Caco-2 (cell line): ENCODE measurements at places on chromosomes 7 and 10. TPM values are rescaled to one million over a fixed set of nuclear protein-coding genes. Genes with fewer than 3 reads are reported as not detected.

AKR1C2 gene
- total RNA-seq = 28.8 and 41.7 TPM in 2 replicates

IDI2 gene
- not detected in 2 replicates for total RNA-seq

HOXA1 gene
- 18.5 and 18.8 TPM in 2 replicates for total RNA-seq

CFAP43 gene
- total RNA-seq = 0.52 and 0.77 TPM in 2 replicates

VPS37D gene
- total RNA-seq = 1.9 and 2.7 TPM in 2 replicates

SPDYE5 gene
- not detected in 2 replicates for total RNA-seq

PRKCQ gene
- total RNA-seq = 1.5 and 2.4 TPM in 2 replicates

CYP2E1 gene
- 0.23 TPM in 1 of 2 replicates, not detected in the other for total RNA-seq

ZDHHC16 gene
- total RNA-seq = 43.5 and 48.3 TPM in 2 replicates

GRCh38 chr10:107214261-107214660, 49.8 kb upstream of the SORCS1 start:
- H3K4me1 ChIP-seq = no peaks in the 10 kb centered on the region
- no peak overlapping the region for H3K4me3 ChIP-seq
- H3K27me3 ChIP-seq = no peaks in the 10 kb centered on the region
- no peaks in the 10 kb centered on the region for H3K36me3 ChIP-seq

DNA sequence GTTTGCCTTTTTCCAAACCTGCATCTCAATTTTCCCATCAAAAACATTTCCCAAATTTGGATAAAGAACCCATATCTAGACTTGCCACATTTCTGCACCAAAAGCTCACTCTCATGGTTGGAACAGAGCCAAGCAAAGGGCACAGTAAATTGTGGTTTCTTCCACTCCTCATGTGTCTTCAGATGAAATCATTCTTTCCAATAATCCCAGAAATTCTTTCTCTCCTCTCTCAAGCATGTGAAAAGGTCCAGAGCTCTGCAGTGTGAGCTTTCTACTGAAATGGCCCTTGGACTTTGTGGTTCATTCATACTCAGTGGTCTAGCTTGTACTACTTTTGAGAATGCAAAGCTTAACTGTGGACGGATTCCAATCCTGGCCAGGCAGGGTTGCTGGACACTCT, 19.8 kb downstream of the PRSS2 start:
- H3K4me3 ChIP-seq = no peak overlapping the region
- H3K27ac ChIP-seq = no peak overlapping the region
- H3K4me1 ChIP-seq = no peaks in the 10 kb centered on the region

DNA sequence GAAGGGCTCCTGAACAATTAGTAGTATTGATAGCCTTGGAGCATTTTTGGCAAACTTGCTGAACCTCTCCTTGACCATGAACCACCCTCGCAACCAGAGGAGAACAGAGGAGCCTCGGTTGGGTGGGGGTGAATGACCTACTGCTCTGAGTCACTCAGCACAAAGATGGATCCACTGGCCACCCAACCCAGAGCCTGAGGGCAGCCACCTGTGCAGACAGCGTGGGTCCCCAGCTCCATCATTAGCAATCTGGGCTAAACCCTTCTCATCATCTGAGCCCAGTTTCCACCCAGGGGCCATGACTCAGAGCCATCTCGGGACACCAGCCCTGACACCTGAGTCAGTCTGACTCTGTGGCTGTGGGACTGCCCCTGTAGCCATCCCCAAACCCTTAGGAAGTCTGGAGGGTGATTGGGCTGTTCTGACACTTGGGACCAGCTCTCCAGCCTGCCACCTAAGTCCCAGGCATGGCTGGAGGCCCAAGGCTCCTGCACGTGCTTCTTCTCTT, 171.8 kb upstream of the GPR26 start:
- no peaks in the 10 kb centered on the region; the same call in none of the 2 replicates for H3K27me3 ChIP-seq
- H3K4me1 ChIP-seq = no peaks in the 10 kb centered on the region
- H3K36me3 ChIP-seq = no peaks in the 10 kb centered on the region
- DNase-seq = no peak
- H3K4me3 ChIP-seq = no peak overlapping the region

DNA sequence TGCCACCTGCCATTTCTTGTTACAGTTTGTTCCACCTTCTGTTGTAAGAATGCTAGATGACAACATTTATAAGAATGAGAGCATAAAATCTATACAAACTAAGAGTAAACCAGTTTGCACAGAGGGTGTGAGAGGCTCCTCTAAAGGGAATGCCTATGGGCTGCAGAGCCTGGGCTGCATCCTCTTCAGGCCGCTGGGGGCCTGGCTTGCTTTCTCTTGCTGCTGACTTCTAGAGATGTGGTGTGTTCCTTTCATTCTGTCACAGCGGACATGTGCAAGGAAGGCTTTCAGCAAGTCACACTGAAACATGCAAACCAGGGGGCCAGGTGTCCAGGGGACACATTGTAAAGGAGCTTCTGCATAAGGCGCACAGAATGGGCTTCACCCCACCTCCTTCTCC, 7.1 kb upstream of the ATP6V1F start:
- H3K4me1 ChIP-seq = no peaks in the 10 kb centered on the region
- no peaks in the 10 kb centered on the region for H3K36me3 ChIP-seq
- H3K4me3 ChIP-seq = no peak overlapping the region
- no peak for DNase-seq
- H3K27ac ChIP-seq = no peak overlapping the region

DNA sequence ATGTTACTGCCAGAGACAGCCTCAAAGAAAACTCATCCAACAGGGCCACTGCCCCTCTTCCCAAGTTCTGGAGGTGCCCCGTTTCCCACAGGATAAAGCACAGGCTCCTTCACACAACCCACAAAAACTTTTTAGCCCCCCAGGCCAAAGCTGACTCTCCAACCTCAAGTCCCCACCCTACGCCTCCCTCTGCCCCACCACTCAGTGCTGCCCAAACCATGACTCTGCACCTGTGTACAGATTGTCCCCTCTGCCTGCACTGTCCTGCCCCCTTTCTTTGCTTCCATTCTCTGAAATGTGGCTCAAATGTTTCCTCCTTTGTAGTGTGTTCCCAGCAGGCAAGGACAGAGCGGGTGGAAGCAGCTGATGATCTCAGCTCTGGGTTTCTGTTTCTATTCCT, 284.0 kb downstream of the GRID1 start:
- no peak for DNase-seq
- no peaks in the 10 kb centered on the region for H3K27me3 ChIP-seq
- H3K4me3 ChIP-seq = no peak overlapping the region

DNA sequence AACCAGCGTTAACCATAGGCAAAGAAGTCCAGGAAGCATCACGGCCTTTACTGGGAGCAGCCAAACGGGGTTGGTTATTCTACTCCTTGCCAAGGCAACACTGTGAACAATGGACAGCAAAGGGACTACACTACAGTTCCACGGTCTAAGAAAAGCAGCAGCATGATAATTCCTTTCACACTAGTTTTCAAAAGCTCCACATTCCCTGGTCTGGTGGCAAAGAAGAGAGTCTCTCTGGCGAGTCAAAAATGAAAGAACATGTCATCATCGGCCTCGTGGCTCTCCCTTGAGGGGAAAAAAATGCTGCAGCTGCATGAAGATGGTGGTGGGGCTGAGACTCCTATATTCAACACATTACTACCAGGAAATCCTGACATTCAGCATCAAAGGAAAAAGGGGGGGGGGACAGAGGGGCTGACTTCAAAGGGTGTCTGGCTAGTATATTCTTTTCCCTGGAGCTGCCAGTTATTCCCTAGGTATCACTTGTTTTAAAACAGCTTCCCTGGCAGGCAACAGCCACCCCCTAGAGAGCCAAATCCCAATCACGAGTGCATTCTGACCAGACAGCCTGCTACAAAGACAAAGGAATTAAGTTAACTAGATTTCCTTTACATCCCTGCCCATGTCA, 49.1 kb downstream of the SLC37A3 start:
- H3K4me1 ChIP-seq = no peaks in the 10 kb centered on the region
- no peak for DNase-seq
- H3K27me3 ChIP-seq = no peaks in the 10 kb centered on the region; the same call in 1 of the 2 replicates
- H3K36me3 ChIP-seq = no peaks in the 10 kb centered on the region
- H3K27ac ChIP-seq = no peak overlapping the region

GRCh38 chr10:84166620-84167288, 6.8 kb upstream of the GPR15LG start:
- DNase-seq = no peak
- H3K36me3 ChIP-seq = no peaks in the 10 kb centered on the region
- no peak overlapping the region for H3K4me3 ChIP-seq
- H3K4me1 ChIP-seq = no peaks in the 10 kb centered on the region
- no peak overlapping the region for H3K27ac ChIP-seq

- peak overlapping the region; percentile 78 for H3K4me3 ChIP-seq
- H3K27ac ChIP-seq = peak overlapping the region; percentile 78
- H3K4me1 ChIP-seq = peaks cover 13% of the 10 kb centered on the region
- no peaks in the 10 kb centered on the region for H3K27me3 ChIP-seq
- H3K36me3 ChIP-seq = no peaks in the 10 kb centered on the region
These were observed 765 bp downstream of the PFKFB3 start for GRCh38 chr10:6203331-6204062.

GRCh38 chr7:159175792-159176191, 31.1 kb upstream of the VIPR2 start:
- no peaks in the 10 kb centered on the region for H3K36me3 ChIP-seq
- H3K4me1 ChIP-seq = no peaks in the 10 kb centered on the region
- DNase-seq = no peak
- no peaks in the 10 kb centered on the region for H3K27me3 ChIP-seq

- H3K4me3 ChIP-seq = no peak overlapping the region
- no peaks in the 10 kb centered on the region for H3K4me1 ChIP-seq
- no peaks in the 10 kb centered on the region; the same call in 1 of the 2 replicates for H3K27me3 ChIP-seq
- peak; percentile 24 for DNase-seq
- no peak overlapping the region for H3K27ac ChIP-seq
- H3K36me3 ChIP-seq = no peaks in the 10 kb centered on the region
These were observed 16.8 kb downstream of the GIMAP5 start for GRCh38 chr7:150753826-150754603.

DNA sequence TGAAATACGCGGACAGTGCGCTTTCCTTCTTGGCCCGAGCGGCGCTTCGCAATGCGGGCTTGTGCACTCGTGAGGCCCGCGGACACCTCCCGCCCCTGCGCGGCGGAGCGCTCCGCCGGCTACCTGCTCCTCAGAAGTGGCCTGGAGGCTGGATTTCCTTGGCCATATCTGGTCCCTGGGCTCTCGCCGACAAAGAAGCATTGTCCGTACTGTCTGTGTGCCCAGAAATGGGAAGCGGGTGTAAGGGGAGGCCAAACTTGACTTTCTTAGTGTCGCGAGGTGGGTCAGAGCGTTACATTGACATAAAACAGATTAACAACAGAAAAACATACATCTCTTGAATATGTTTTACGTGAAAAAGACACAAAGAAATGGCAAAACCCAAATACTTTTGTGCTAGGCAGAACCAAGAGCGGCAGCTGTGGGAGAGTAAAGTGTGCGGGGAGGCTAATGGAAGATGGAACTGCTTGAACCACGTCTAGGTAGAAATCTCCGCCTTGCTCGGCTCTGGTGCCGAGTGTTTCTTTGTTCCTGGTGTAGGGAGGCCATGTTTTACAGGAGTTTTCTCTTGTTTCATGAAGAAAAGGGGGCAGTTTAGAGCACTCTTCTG, 1.4 kb downstream of the LANCL2 start:
- H3K27ac ChIP-seq = peak overlapping the region; percentile 99
- H3K36me3 ChIP-seq = no peaks in the 10 kb centered on the region
- DNase-seq = peak; percentile 24
- no peaks in the 10 kb centered on the region; the same call in 1 of the 2 replicates for H3K4me1 ChIP-seq

GRCh38 chr10:61125560-61126170, 181.7 kb upstream of the RHOBTB1 start:
- H3K27ac ChIP-seq = no peak overlapping the region
- no peaks in the 10 kb centered on the region for H3K4me1 ChIP-seq

- H3K27me3 ChIP-seq = no peaks in the 10 kb centered on the region
- no peak overlapping the region for H3K27ac ChIP-seq
- H3K4me3 ChIP-seq = no peak overlapping the region
- no peaks in the 10 kb centered on the region for H3K36me3 ChIP-seq
These were observed 13.4 kb downstream of the FEZF1 start for GRCh38 chr7:122291189-122291588.

- no peaks in the 10 kb centered on the region for H3K36me3 ChIP-seq
- H3K27ac ChIP-seq = no peak overlapping the region
- no peaks in the 10 kb centered on the region for H3K27me3 ChIP-seq
- no peak for DNase-seq
These were observed 120.4 kb downstream of the EMX2 start for GRCh38 chr10:117662751-117663540.

- H3K36me3 ChIP-seq = no peaks in the 10 kb centered on the region
- DNase-seq = no peak
- H3K27ac ChIP-seq = no peak overlapping the region
- no peak overlapping the region for H3K4me3 ChIP-seq
- no peaks in the 10 kb centered on the region for H3K4me1 ChIP-seq
These were observed 86.1 kb downstream of the MKI67 start for GRCh38 chr10:128040096-128040495.

DNA sequence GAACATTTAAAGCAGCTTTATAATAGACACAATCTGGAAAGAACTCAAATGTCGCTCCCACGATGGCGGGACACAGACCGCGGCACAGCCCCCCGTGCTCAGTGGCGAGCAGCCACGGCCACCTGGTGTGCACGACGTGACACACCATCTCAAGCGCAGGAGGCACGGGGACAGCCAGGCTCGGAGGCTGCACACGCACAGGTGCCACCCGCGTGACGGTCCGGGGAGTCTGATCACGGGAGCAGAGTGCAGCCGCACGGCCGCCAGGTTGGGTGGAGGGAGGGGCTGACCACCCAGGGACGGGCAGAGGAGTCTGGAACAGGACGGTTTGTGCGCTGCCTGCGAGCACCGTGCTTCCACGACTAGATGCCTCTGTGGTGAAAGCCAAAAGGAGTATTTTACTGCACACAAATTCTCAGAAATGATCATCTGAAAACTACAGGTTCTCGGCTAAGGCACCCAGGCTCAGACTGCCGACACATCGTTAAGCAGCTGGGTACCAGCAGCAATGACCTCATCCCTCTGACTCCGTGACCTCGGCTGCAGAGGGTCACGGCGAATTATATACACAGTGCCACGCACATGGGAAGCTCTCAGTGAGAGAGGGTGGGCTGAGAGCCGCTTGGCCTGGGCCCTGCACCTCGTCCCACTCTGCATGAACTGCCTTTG, 7.5 kb upstream of the GPER1 start:
- no peak for DNase-seq
- H3K36me3 ChIP-seq = no peaks in the 10 kb centered on the region

DNA sequence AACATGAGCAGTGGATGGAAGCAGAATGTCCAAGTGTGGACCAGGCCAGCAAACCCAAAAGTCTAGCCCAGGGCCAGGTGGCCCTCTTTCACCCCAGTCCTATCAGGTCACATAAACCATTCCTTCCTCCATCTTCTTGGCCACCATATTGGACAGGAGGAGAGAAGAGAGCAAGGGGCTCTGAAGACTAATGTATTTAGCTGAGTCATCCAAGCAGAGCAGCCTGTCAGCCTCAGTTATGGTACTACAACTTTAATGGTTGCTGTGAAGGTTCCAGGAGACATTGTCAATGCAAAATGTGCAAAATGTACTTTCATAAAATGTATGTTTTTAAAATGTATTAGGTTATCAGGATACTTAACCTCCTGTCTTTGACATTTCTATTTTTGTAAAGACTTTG, 159.5 kb downstream of the GPAM start:
- no peak overlapping the region for H3K4me3 ChIP-seq
- no peaks in the 10 kb centered on the region for H3K4me1 ChIP-seq
- no peaks in the 10 kb centered on the region for H3K36me3 ChIP-seq
- no peaks in the 10 kb centered on the region for H3K27me3 ChIP-seq
- H3K27ac ChIP-seq = no peak overlapping the region
- DNase-seq = no peak
